ENCODE measurements at places on chromosomes 7 and 10.
A peak's percentile ranks its signal among the peaks of the same experiment; 100 is the strongest.

GRCh38 chr10:80443531-80443974 lies 10.6 kb upstream of the TSPAN14 start:
- peak; percentile 53 for DNase-seq

DNA sequence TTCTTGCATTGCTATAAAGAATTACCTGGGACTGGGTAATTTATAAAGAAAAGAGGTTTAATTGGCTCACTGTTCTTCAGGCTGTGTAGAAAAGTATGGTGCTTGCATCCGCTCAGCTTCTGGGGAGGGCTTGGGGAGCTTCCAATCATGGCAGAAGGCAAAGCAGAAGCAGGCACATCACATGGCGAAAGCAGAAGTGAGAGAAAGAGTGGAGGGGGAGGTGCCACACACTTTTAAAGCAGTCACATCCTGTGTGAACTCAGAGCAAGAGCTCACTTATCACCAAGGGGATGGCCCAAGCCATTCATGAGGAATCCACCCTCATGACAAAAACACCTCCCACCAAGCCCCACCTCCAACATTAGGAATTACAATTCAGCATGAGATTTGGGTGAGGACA lies 303.5 kb downstream of the OTUD1 start:
- DNase-seq, result no peak

DNA sequence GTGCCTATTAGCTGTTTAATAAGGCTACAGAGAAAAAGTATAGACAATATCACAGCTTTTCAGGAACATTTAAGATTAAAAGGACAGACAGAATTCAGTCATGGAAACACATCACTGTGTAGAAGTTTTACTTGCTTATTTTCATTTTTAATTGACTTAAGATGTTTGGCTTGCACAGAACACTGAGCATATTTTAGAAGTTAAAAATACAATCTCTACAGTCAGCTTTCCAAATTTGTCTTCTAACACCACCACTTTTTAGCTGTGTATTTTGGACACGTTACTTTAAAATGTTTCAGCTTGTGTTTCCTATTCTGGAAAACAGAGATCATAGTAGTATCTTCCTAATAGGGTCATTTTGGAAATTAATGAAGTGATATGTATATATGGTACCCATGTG lies 11.8 kb downstream of the CFAP69 start:
- DNase-seq, result no peak

DNA sequence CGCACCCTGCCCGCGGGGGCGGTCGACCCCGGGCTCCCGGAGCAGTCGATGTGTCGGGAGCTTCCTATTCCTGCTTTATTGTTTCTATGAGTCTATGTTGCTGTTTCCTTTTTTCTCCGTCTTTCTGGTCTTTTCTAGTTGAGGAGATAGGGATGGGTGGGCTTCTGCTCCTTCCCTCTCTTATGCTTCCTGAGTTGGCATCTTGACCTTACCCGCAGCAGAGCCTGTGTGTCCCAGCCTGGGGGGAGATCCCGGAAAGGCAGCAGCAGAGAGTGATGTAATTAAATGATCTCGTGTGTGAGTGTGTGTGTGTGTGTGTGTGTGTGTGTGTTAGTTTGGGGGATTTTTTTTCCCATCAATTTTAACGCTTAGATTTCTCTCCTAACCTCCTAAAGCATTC lies 486 bp upstream of the SORCS1 start:
- no peak for DNase-seq

GRCh38 chr7:67470256-67470751 lies 473.7 kb downstream of the TYW1 start:
- DNase-seq, result no peak

GRCh38 chr10:96690755-96691730 lies 29.3 kb downstream of the PIK3AP1 start:
- no peak for DNase-seq

DNA sequence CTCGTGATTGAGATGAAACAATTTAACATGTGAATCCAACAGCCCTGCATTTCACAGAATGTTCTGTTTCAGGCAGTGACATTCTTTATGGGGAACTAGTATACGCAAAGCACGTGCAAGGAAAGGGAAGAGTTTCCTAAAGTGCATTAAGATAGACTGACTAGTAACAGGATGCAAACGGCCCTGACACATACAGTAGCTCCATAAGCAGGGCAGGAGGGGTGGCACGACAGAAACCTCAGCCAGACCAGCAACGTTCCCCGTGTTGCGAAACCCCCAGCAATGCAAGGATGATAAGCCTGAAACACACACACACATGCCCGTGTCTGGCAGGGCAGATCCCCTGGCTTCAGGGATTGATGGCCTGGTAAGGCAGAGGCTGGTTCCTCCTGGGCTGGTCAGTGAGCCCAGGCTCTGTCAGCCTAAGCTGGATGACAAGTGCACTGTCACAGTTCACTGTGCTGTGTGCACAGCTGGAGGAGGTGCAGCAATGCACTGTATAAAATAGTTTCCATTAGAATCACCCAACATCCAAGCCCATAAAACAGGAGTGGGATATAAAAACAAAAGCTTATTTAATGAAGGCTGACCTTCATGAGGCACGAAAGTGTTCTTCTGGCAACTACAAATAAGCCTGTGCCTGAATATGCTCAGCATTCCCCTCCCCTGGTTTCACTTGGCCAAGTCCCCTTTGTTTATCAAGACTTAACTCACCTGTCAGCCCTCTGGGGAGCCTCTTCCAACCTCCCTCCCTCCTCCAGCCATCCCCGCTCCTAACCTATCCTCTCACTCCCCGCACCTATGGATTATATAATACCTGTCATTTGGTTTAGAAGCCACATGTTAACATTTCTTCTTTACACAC lies 88.8 kb downstream of the GSAP start:
- DNase-seq, result peak; percentile 19

GRCh38 chr7:112005205-112005775 lies 200.9 kb downstream of the DOCK4 start:
- DNase-seq, result no peak

All from HT-29 (cell line).